ENCODE measurements at places on chromosomes 16 and 17.

DNA sequence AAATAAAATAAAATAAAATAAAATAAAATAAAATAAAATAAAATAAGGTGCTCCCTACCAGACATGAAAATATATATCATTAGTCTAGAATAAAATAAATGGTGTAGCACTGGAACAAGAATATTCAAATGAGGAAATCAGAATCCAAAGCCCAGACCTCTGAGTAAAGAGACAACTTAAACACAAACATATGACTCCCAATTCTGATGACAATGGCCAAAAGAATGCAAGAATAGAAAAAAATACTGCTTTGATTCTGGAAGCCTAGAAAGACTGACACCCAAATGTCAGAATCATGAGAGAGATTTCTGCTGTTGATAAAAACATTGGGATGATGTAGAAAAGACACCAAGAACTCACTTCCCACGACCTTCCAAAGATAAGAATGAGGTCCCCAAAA lies 27.9 kb downstream of the MYOCD start:
- DNase-seq, result no peak

DNA sequence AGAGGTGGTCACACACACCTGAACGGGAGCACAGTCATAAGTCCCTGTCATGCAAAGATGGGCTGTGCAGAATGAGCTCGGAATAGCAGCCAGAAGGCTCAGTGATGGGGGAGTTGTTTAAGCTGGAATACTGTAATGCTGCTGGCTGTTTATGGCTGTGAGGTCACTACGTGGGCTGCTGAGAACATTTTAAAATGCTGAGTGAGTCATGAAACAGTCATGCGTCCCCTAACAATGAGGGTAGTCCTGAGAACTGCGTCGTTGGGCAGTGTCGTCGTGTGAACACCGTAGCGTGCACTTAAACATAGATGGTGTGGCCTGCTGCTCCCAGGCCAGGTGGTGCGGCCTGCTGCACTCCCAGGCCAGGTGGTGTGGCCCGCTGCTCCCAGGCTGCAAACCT lies 39.7 kb downstream of the TBCD start:
- no peak for DNase-seq

- DNase-seq, result no peak
Observed at GRCh38 chr17:74768069-74768762, 7.9 kb downstream of the NAT9 start.

DNA sequence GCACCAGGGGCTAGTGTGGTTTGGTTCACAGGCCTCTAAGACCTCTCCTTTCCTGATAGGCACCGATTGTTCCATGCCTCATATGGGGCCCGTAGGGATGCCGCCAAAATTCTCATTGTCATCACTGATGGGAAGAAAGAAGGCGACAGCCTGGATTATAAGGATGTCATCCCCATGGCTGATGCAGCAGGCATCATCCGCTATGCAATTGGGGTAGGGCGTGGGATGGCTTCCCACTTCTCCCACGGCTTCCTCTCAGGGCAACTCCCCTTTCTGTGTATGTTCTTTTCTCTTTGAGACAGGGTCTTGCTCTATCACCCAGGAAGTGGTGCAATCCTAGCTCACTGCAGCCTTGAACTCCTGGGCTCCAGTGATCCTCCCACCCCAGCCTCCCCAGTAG lies 5.3 kb downstream of the ITGAX start:
- DNase-seq, result no peak

DNA sequence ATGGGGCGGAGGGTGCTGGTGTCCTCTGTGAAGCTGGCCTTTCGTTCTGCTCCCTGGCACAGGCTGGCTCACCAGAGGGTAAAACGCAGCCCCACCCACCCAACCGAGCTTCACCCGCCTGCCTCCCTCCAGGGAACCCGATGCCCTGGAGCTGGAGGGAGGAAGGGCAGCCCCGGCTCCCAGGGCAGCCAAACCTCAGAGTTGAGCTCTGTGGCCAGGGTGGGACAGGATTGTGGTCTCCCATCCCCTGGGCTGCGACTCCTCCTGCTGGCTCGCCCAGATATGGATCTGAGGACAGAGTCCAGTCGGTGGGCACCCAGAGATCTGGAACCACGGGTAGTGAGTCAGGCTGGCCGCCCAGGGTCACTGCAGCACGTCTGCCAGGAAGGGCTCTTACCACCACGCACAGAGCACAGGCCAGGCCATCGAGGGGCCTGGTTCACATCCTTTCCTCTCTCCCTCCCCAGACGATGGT lies 42.6 kb upstream of the CHMP6 start:
- DNase-seq, result no peak

- no peak for DNase-seq
Observed at GRCh38 chr17:29155227-29155965, 24.8 kb downstream of the MYO18A start.

DNA sequence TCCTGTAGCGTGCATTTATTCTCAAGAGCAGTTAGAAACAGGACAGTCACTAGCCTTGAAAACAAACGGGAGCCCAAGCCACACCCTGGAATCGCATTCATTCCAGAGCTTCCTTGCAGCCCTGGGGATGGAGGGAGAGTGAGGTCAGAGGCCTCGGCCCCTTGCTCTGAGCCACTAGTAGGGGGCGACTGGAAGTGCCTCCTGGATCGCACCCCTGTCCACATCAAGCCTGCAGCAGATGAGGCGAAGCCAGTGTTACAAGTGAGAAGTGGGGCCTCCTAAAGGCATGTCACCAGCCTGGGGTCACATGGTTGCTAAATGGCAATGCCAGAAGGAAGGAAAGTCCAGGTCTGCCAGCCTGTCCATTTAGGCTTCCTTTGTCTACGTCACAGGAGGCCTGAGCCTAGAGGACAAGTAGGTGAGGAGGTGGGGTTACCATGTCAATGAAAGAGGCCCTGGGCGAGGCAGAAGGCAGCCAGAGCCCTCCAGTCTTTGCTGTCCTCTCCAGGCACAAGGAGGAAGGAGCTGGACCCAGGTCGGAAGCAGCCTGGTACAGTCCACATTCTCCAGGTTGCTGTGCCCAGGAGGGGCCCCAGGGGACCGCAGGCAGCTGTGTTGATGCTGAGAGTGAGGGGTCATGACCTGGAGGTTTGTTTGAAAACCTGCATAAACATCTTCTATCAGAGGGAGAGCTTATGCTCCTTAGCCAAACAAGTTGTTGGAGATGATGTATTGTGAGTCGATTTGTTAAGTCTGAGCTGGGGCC lies 3.0 kb upstream of the RCVRN start:
- no peak for DNase-seq

- DNase-seq, result no peak
Observed at GRCh38 chr17:7435676-7436555, 681 bp downstream of the TMEM102 start.

GRCh38 chr16:84361546-84361945 lies 6.8 kb upstream of the ATP2C2 start:
- DNase-seq, result no peak

GRCh38 chr16:4680673-4681470 lies 12.5 kb upstream of the NUDT16L1 start:
- no peak for DNase-seq

DNA sequence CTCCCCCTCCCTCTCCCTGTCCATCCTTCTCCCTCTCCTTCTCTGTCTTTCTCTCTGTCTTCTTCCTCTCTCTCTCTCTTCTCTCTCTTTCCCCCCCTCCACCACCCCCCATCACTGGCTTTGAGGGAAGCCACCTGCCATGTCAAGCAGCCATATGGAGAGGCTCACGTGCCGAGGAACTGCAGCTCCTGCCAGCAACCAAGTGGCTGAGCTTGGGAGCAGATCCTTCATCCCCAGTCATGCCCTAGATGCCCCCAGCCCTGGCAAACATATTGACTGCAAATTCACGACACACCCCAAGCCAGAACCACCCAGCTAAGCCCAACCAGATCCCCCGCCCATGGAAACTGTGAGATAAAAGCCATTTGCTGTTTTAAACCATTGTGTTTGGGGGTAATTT lies 40.9 kb upstream of the RBFOX3 start:
- DNase-seq, result peak; percentile 18

GRCh38 chr17:53061446-53061845 lies 761.3 kb upstream of the KIF2B start:
- no peak for DNase-seq

DNA sequence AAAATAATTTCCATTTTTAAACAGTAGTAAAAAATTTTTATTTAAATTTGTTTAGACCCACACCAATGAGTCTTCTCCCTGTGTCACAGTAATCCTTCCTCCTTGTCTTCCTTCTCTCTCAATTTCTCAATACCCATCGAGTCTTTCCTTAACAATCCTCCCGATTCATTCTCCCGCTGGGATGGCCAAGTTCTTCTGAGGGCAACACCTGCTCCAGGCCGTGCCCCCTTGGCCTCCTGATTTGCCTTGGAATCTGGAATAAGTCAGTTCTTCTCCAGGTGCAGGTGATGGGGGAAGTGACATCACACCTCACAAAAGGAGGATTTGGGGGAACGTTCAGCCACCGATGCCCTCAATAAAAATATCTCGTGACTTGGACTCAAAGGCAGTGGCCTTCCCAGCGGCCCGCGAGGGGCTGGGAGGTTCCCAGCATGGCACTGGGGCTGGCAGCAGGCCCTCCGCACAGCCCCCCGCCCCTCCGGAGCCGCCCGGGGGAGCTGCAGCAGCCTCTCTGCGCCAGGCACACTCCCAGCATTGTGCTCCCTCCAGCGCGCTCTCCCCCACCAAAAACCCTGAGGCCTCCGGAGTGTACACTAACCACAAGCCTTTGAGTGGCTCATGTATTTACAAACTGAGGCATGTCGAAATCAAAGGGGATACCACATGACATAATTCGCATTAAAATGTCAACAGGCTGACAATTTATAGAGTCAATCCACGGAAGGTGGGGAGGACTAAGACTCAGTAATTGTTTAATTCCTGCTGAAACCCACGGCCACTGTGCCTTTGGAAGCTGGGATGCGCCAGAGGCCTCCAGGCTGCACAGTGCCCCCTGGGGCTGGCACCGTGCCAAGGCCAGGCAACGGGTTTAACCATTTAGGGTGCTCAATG lies 120.5 kb downstream of the ZFHX3 start:
- DNase-seq, result no peak

GRCh38 chr17:56322991-56323390 lies 169.7 kb downstream of the ANKFN1 start:
- no peak for DNase-seq

DNA sequence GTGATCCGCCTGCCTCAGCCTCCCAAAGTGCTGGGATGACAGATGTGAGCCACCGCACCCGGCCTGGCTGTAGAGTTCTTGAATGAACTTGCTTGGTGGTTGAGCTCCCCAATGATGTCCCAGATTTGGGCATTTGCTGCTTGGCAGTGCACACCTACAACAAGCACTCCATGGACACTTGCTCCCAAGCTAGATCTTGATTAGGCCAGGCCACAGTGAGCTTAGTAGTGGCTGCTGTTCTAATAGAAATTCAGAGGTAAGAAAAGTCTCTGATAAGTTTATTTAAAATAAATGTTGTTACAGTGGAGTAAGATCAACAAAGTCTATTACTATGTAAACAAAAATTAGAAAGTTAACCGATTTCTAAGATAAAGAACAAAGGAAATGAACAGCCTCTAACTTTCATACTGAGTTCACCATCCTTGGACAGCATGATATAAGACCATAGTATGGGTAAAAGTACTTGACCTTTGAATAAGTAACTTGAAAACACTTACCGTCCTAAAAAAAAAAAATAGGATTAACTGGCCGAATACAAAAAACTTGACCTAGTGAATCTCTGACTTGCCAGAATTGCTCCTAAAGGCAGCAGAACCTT lies 951 bp downstream of the TMED6 start:
- DNase-seq, result no peak

GRCh38 chr17:50345432-50346312 lies at the start of gene XYLT2:
XYLT2 (plus strand) TSS chr17:50346126; CDS start chr17:50346141, 15 bp downstream.
- no peak for DNase-seq

DNA sequence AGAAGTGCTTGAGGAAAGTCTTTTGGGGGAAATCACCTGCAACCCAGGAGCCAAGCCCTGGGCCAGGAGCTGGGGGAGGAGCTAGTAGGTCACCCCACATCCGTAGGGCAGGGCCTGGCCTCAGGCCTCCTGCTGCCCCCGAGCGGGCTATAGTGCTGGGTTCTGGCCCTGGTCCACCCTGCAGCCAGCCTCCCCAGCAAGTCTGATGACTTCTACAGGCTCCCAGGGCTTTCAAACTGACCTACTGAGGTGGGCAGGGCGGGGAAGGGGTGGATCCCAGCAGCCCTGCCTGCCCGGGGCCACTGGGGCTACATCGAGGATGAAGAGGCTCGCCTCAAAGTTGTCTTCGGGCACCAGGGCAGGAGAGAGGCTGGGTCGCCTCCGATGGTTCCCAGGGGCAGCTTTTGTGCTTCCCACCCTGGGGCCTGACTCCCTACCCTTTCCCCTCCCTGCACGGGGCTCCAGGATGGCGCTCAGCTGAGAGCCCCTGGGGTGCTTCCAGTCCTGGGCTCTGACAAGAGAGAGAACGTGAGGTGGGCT lies 5.0 kb downstream of the CENPX start:
- DNase-seq, result no peak

DNA sequence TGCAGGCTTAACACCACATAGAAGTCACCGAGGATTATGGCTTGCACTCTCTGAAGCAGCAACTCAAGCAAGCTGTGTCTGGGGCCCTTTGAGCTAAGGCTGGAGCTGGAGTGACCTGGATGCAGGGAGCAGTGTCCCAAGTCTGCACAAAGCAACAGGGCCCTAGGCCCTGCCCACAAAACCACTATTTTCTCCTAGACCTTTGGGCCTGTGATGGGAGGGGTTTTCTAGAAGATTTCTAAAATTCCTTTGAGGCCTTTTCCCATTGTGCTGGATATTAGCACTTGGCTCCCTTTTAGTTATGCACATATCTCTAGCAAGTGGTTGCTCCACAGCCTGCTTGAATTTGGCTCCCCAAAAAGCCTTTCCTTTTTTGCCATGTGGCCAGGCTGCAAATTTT lies 44.5 kb downstream of the KCNJ16 start:
- no peak for DNase-seq

- DNase-seq, result no peak
Observed at GRCh38 chr17:35345445-35345925, 27.9 kb downstream of the SLFN11 start.

DNA sequence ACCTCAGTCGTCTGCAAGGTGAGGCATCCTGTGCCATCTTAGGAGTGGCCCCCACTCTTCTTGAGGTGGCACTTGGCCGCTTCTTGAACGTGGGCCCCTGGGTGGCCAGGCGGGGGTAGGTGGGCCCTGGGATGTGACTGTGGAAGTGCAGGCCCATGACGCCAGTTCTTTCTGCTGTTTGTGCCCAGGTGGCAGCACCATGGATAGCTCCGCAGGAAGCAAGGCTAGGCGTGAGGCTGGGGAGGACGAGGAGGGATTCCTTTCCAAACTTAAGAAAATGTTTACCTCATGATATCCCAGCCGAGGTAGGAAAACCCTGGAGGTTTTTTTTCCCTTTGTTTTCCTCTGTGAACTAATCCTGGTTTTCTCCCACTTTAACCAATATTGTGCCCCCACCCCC lies 19.8 kb downstream of the NMRAL1 start:
- no peak for DNase-seq

- no peak for DNase-seq
Observed at GRCh38 chr16:30958175-30959079, 873 bp downstream of the SETD1A start.

GRCh38 chr17:61487989-61488595 lies 35.9 kb downstream of the TBX4 start:
- no peak for DNase-seq

DNA sequence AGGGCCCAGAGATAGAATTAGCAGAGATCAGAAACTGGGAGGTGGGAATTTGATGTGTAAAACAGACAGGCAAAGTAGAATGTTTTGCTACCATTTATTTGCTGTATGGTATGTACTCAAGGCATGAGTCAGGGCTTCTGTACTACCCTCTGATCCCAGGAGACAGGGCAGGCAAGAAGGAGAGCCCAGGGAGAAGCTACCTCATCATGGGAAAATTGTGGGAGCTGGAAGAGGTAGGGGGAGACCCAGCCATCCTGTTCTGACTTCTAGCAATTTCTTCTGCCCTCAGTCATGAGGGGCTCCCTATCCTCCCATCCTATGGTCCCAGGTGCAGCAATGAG lies 1.7 kb upstream of the PIGS start:
- DNase-seq, result no peak
